Cardiac muscle cell (in vitro differentiated cells and primary cell): ENCODE measurements at places on chromosomes 6 and 20.

- DNase-seq, result no peak
These were observed 10.3 kb downstream of the SLC2A4RG start for GRCh38 chr20:63749597-63750508.

DNA sequence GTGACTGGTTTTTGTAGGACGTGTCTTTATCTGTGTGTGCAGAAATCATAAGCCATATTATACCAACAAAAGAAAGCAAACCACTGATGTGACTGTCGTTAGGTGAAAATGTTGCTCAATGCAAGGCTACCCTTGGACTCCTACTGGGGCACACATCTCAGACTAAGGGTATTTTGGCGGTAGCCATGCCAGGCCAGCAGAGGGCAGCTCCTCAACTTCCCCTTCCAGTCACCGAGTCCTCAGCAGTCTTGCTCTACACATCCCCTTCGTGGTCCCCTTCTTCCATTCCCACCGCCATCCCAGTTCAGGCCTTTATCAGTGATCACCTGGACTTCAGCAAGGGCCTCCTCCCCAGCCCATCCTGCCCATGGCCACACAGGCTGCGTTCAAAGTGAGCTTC, 113.7 kb upstream of the GGTLC1 start:
- peak; percentile 39 for DNase-seq

DNA sequence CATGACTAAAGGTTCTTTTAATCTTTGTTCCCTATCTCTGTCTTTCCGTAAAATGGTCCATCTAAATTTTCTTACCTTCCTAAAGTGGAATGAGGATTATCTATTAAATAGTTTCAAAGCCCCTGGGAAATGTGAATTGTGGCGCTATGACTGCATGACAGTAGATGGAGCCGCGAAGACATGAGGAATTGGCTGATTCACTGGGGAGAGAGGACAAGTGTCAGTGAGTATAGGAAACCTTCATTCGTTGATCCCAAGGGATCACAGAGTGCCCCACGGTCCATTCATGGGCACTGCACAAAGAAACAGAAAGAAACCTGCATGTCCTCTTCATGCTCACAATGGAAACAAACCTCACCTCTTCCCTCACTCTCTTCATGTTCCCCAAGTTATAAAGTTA, 479.3 kb upstream of the BTBD3 start:
- no peak for DNase-seq

GRCh38 chr6:1066449-1067090, 245.3 kb upstream of the FOXQ1 start:
- no peak for DNase-seq

- no peak for DNase-seq
These were observed 4.0 kb downstream of the LY6G5C start for GRCh38 chr6:31676904-31677303.

DNA sequence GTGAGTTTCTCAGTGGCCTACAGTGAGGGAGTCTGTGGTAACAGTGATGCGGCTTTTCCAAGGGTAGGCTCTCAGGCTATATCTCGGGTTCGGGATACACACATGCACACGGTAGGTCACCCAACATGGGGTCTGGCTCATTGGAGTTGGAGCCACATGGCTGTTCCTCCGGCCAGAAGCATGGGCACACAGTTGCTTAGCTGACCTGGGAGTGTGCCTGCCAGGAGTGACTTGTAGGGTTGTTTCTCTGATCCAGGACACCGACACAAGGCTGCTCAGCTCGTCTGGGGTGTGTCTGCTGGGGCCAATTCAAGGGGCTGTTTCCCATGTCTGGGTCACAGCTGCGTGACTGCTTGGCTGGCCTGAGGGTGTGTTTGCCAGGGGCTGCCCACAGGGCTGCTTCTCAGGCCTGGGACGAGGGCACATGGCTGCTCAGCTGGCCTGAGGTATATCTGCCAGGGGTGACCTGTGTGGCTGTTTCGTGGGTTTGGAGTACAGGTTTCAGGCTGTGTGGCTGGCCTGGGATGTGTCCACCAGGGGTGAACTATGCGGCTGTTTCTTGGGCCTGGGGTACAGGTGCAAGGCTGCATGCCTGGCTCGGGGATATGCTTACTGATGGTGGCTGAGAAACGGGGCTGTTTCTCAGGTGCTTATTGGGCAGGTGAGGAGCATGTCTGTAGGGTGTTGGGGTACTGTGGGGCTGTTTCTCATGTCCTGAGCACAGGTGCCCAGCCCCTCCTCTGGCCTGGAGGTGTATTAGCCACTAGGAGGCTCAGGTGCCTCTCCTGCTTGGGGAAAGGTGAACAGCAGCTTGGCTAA, 15.2 kb downstream of the KIF25 start:
- no peak for DNase-seq

- no peak for DNase-seq
These were observed 70.9 kb downstream of the REV3L start for GRCh38 chr6:111411978-111412566.

DNA sequence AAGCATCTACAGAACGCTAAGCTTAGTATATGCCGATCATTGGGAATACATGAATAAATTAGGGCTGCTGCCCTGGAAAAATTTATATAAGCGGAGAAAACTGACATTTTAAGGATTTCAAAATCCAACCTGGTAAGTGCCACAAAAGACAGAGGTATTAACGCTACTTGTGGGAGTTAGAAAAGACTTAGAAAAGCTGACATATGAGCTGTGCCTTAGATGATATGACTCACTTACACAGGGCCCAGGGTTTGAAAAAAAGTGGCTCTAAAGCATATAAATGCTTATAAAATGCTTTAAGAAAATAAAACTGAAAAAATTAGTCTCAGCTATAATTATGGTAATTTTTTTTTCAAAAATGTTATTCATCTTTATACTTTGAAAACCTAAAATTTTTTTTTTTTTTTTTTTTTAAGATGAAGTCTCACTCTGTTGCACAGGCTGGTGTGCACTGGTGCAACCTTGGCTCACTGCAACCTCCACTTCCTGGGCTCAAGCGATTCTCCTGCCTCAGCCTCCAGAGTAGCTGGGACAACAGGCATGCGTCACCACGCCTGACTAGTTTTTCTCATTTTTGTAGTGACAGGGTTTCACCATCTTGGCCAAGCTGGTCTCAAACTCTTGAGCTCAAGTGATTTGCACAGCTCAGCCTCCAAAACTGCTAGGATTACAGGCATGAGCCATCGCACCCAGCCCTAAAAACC, 25.7 kb downstream of the EPB41L2 start:
- DNase-seq, result no peak
